ENCODE measurements at places on chromosomes 2 and 18. TPM values are rescaled to one million over a fixed set of nuclear protein-coding genes. Genes with fewer than 3 reads are reported as not detected.
A peak's percentile ranks its signal among the peaks of the same experiment; 100 is the strongest.

DNA sequence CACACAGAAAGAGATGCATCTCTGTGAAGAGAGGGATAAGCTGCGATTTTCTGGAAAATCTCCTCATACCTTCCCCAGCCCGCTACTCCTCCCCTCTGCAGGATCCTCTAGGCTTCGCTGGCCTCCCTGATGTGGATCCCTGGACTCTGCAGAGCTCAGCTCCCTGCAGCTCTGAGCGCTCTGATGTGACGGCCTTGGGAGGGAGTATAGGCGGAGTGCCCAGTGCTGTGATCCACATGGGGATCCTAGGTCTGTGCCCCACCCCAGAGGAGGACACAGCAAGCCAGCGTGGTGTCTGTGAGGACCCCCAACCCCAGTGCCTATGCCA lies 111.0 kb downstream of the GYPC start:
- no peak for DNase-seq

DNA sequence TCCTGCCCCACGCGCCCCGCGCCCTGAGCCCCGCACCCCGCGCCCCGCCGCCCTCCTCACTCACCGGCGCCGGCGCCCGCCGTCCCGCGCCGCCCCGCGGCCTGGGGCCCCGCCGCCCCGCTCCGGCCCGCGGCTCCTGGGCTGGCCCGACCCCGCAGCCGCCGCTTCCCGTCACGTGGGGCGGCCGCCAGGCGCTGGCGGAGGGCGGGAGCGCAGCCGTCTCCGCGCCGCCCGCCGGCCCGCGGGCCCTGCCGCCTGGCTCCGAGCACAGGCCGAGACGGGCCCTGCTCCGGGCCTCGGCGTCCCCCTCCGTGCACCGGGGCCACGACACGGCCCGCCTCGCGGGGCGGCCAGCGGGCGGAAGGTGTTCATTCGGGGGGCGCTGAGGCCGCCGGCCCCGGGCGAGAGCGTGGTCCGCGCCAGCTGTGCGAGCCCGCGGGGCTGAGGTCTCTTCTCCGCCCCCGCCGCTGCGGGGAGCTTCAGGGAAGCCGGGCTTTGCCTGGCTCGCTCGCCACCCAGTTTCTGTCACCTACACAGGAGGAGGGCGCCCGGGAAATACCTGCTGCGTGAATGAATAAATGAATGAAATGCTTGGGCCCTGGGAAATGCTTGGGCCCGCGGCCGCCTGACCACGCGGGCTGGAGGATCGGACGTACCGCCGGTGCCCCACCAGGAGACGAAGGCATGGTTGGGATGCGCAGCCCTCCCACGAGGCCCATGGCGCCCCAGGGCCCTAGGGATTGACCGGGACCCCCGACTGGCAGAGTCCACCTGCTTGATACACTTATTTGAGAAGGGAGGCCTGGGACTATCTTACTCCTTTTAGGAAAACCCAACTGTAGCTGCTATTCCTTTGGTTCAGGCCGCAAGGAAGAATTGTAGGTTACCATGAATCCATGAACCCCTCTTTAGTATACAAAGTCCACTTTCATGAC lies at the start of gene TGFBRAP1:
Gene TGFBRAP1 (minus strand): TSS at position 175 of the 935 bp plus-strand sequence. CDS start 21,434 bp downstream, outside the sequence.
- DNase-seq: peak; percentile 37

Gene CFC1
- not detected for total RNA-seq

DNA sequence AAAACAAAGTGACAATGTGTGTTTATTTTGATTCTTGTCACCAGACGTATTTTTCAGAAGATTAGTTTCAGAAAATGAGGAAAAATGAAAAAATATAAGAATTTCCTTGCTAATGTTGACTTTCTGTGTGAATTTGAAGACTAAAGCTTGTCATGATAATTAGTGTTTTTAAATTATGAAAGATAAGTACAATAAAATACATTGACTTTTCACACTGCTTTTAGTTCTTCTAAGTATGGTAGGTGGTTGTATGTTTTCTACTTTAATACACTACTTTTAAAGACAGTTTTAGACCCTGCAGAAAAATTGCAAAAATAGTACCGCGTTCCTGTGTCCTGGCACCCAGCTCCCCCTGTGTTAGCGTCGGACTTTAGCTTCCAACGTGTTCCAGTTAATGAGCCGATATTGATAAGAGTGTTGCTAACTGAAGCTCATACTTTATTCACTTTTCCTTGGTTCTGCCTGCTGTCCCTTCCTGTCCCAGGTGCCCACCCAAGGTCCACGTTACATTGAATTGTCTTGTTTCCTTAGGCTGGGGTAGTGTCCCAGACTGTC lies 695 bp downstream of the RBFA start:
- no peak for DNase-seq

Gene ABCG5
- not detected for total RNA-seq

DNA sequence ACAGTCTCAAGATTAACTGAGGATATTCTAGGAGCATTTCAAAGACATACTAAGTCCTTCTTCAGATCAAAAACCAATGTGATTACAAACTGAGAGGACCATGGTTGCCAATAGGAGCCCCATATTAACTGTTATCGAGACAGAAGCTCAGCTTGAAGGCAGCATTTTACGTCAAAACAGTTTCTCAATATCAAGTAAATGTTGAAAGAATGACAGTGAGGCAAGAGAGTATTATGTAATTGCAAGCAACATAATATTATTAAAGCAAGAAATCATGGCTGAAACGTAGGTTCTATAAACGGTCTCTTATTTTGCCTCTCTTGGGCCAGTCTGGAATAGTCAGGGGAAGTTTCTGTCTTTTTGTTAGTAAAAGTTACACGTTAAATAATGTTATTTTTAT lies 22.9 kb downstream of the RIT2 start:
- DNase-seq: no peak

Gene PSTPIP2
- 16.6 TPM for total RNA-seq

DNA sequence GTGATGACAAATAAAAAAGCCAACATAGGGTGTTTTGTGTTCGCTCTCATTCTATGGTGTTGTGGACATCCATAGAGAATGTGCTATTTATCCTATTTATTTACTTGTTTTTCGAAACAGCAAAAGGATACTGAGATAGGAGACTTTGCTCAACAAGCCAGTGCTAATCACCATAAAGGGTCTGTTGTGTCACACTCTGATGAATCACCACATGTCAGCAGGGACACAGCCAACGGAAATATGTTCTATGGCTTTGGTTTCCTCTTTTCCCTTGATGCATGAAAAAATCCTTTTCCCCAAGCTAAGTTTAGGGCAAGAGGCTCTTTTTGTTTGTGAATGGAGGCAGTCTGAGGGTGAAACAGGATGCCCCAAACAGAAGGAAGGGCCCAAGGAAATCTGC lies 154.3 kb downstream of the RNF152 start:
- DNase-seq: no peak

Gene STARD6
- not detected for total RNA-seq

Gene POTEJ
- total RNA-seq: not detected

Gene NEU4
- total RNA-seq: not detected

DNA sequence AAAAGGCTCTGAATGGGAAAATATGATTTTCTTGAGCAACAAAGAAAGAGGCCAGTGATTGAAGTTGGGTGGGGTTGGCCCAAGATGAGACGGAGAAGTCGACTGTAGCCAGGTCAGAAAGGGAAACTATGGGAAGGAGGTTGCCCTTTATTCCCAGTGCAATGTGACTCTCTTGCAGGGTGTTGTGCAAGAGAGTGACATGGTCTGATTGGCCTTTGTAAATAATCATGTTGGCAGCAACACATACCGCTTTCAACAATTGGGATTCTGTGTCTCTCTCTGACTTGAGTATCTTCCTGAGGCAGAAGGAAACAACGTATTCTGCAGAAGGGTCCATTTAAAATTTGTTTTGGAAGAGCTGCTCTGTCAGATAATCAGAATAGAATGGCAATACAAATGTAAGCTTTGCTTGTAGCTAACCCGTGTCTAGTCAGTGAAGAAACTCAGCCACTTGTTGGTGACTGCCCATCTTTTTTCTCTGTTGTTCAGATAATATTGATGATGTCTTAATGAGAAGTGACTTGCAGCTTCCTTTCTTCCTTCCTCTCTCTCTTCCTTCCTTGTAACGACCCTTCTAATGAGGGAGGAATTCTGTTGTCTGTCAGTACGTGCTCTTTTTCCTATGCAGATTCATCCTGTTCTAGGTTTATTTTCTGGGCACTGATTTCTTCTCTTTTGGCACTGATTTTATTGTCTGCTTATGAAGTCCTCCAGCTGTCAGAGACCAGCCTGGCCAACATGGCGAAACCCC lies 311.0 kb upstream of the FAM98A start:
- DNase-seq: no peak

DNA sequence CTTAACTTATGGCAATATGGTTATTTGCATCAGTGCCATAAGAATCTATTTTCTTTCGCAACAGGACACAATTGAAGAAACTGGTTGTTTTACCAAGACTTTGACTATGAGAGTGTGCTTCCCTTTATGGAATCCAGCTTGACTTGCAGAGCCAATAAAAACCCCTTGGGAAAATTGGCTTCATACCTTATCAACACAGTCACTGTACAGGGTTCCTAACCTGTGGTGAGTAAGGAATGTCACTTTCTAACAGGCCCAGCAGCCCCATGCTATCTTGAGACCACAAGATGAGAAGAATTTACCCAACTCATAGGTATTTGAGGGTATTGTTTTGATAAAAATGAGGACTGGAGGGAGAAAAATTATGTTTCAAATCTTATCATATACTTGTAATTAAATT lies 418.5 kb upstream of the MAP2 start:
- DNase-seq: no peak

GRCh38 chr2:101517758-101518271 lies 42.9 kb upstream of the RFX8 start:
- DNase-seq: no peak

DNA sequence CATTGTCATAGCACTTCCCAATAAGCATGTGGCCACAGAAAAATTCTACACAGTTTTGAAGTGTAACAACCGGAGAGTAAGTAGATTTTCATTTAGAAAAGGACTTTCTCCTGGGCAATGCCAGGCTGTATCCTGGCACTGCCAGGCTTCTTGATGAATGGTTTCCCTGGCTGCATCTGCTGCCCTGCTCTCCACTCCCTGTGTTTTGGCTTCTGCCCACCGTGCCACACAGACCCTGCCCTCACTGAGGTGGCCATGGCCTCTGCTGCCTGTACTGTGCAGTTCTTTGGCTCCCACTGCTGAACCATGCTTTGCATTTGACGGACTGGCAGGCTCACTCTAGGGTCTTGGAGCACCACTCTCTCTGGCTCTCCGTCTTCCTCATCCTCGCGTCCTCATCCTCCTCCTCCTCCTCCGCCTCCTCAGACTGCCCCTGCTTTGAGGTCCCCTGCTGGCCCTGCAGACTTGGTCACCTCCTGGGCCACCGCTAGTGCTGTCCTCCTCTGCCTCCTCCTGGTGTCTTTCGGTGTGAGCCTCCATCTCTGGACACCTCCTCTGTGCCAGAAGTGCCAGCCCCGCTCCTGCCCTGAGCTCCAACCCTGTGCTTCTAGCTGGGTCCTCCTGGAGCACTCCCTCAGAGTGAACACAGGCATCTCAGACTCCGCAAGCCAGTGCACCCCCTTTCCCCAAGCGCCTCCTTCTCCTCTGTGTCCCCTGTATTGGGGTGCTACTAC lies 45.9 kb upstream of the CNGA3 start:
- no peak for DNase-seq

DNA sequence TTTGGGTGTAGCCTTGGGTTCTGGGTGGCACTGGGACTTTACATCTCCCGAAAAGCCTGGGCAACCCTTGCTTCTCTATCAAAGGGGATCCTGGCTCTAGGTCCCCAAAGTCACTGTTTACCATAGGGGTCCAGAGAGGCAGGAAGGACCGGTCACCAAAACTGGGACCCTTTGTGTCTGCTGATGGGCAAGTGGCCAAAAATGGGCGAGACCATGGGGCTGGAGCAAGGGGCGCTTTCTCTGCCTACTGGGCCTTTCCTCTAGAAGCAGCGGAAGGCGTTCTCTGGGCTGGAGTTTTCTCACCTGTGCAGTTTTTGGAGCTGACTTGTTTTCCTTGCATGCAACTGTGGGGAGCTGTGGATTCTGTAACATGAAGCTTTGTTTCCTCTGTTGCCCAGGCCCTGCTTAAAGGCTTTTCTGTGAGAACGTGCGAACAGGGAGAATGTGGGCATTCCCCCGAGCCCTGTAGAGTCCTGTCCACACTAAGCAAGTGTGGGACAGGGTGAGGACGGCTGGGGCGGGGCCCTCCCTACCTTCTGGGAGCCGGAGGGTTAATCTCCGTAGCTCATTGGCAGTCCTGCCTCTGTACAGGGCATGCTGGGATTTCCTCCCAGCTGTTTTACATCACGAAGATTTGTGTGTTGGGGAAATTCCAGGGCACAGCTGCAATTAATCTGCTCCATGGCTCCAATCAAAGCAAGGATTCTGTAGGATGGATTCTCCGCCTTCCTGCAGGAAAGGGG lies 50.2 kb downstream of the TGOLN2 start:
- no peak for DNase-seq

Gene PAX8
- 0.98 TPM for total RNA-seq

Gene INHBB
- total RNA-seq: 0.16 TPM

DNA sequence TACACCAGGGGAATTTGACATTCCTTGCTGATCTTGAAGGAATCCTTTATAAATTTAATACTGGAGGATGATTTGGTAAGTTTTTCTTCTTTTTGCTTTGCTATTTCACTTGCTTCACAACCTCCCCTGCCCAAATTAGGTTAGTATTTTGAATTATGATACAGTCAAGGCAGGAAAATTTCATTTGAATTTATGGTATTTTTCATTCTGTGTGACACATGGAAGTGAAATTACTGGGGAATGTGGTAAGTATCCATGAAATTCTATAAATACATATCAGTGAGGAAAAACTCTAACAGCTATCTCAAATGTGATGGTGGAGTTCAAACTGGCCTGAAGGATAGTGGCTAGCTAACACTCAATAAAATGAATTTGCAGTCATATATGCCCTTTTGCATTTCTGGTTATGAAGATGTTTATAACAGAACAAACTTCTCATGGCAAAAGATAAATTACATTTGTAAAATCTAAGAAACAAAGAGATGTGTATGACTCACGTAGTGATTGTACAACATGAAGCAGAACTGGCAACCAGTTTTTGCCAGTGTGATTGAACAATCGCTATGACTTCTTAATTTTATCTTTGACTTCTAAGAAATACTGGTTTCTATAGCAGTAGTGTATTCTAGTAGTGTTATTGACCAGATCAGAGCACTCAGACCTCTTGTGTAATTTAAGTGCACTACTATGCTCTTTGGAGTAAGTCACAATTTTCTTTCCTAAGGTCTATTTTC lies 152.6 kb downstream of the IKZF2 start:
- no peak for DNase-seq

Gene SLC39A6
- 39.4 TPM for total RNA-seq

DNA sequence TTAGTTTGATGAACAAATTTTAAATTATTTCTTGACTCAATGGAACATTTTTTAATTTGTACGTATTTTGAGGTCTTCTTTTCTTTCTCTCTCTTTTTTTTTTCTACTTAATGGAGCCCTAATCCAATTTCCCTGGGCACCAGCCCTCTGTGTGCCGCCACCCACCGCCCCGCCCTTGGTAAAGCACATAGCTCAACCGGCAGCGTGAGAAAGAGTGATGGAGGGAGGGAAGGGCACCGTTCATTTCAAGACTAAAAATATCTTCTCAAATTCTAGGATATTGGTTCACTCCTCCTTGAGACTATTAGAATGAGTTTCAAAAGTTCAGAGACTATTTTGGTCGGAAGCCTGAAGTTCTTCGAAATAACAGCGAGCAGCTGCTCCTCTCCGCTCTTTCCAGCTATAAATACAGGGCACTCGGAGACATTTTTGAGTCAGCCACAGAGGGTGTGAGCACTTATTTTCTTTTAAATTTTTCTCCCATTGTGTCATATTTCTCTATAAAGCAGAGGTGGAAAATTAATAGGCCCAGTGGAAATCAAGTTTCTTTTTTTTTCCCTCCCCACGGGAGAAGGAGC lies 731.7 kb upstream of the ID2 start:
- DNase-seq: no peak

- no peak for DNase-seq
Observed at GRCh38 chr2:195026261-195026660, 630.8 kb upstream of the SLC39A10 start.

- no peak for DNase-seq
Observed at GRCh38 chr2:11955314-11955713, 208.9 kb downstream of the LPIN1 start.
